ENCODE measurements at places on chromosomes 5 and 9. TPM values are rescaled to one million over a fixed set of nuclear protein-coding genes. Genes with fewer than 3 reads are reported as not detected.

Gene MUSK
- 0.16 TPM for total RNA-seq

DNA sequence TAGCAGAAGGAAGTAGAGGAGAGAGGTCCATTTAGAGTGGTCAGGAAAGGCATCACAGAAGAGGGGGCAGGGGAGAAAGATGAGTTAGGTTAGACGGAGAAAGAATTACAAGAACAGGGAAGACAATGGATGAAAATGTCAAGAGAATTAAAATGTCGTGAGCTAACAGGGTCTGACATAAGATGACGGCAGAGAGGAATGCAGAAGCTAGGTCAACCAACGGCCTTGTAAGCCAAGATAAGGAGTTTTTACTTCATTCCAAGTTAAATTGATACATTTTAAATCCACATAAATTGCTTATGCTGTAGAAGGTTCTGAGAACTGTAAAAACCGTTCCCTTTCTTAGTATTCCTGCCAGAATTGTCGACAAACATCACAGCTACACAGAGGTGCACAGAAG is 896.9 kb upstream of the DMAC1 start:
- H3K4me1 ChIP-seq: no peaks in the 10 kb centered on the region
- H3K27me3 ChIP-seq: no peaks in the 10 kb centered on the region
- H3K27ac ChIP-seq: no peak overlapping the region
- no peak for DNase-seq
- no peaks in the 10 kb centered on the region for H3K36me3 ChIP-seq

GRCh38 chr5:124912638-124913328 is 166.3 kb upstream of the ZNF608 start:
- no peak for DNase-seq
- no peaks in the 10 kb centered on the region for H3K4me1 ChIP-seq
- no peaks in the 10 kb centered on the region for H3K27me3 ChIP-seq
- H3K4me3 ChIP-seq: no peak overlapping the region

DNA sequence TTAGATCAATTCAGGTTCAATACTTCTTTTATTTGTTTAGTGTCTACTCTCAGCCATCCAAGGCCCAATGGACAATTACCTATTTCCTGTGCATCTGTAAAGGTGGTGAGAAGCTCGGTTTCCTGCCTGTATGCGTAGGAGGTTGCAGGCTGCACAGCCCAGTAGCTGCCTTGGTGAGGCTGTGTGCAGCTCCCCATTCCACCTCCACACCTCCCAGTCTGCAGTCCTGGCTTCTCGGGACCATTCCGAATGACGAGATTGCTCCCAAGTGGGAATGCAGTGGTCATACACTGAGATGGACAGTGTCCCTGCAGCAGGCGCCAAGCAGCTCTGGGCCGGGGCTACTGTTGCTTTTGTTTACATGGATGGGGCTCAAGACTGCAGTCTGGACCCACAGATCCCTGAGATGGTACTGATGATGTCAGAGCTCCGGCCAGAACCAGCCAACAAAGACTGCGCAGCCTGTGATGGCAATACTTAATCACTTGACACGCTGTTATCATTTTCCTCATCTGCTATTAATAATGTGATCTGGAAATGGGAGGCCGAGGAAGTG is 206.1 kb upstream of the IRX1 start:
- no peaks in the 10 kb centered on the region for H3K4me1 ChIP-seq
- no peak overlapping the region for H3K4me3 ChIP-seq
- no peaks in the 10 kb centered on the region for H3K27me3 ChIP-seq

GRCh38 chr5:14928661-14929060 is 57.1 kb upstream of the ANKH start:
- peaks cover 18% of the 10 kb centered on the region for H3K4me1 ChIP-seq
- no peak overlapping the region for H3K4me3 ChIP-seq
- DNase-seq: no peak

GRCh38 chr5:130104895-130105688 is 200.8 kb downstream of the CHSY3 start:
- no peaks in the 10 kb centered on the region for H3K27me3 ChIP-seq
- no peaks in the 10 kb centered on the region for H3K4me1 ChIP-seq
- no peaks in the 10 kb centered on the region for H3K36me3 ChIP-seq
- no peak overlapping the region for H3K4me3 ChIP-seq
- DNase-seq: no peak

GRCh38 chr5:90557391-90557790 is 1.2 kb upstream of the ADGRV1 start:
- H3K4me3 ChIP-seq: no peak overlapping the region
- no peaks in the 10 kb centered on the region for H3K36me3 ChIP-seq
- H3K4me1 ChIP-seq: peaks cover 7% of the 10 kb centered on the region
- no peak for DNase-seq
- no peak overlapping the region for H3K27ac ChIP-seq

Data from SJSA1 (cell line).